ENCODE measurements at places on chromosomes 11 and 22.

DNA sequence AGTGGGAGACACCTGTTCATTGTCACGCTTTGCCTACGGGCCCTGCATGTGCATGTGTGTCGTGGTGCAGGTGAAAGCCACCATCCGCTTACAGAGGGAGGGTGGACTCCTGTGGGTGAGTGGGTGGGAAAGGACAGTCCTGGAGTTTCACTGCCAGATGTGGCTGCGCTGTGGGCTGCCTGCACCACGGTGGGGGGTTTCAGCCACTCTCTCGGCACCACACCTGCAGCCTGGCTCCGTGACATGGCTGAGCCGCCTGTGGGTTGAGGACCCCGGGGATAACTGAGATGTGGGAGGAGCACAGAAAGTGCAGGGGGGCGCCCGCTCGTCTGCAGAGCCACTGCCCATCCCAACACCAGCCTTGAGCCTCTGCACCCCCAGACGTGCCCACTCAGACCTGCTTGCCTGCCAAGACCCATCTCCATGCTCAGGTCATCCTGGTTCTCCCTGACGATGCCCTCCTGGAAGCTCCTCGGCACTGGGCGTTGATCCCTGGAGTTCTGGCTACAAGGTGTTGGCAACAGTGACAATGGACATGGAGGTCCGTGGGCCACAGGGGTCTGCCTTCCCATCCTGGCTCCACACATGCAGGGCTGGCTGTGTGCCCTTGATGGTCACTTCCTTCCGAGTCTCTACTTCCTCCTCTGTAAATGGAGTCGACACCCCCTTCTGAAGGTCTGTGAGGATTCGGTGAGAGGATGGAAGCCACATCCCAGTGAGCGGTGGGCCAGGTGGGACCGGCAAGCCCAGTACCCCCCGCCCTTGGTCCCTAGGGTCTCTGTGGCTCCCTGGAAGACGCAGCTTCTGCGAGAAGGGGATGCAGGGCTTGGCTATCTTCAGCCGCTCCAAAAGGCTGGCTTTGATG lies 1007.0 kb downstream of the BRD1 start:
- DNase-seq = no peak

GRCh38 chr11:65766535-65766934 lies 14.2 kb downstream of the AP5B1 start:
- no peak for DNase-seq

GRCh38 chr11:112302226-112302868 lies 41.7 kb upstream of the PLET1 start:
- no peak for DNase-seq

- no peak for DNase-seq
Observed at GRCh38 chr22:45996241-45997076, 19.5 kb upstream of the WNT7B start.

DNA sequence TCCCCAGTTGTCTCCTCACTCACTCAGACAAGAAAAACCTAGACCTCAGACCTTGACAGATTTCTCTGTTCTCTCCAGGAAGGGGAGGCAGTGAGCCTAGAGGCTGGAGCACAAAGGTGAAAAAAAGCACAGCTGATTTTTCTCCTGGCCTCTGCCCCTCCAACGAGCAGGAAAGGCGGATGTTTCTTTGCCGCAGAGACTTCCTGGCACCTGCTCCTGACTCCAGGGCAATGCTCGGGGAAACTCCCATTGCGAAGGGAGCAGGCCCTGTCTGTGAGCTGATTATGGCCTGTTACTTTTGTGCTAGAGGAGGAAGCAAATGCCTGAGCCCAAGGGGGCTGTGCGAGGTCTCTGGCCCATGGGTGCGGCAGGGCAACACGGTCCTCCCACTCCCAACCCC lies 25.4 kb downstream of the MS4A10 start:
- peak; percentile 18 for DNase-seq

GRCh38 chr22:49503321-49503720 lies 324.4 kb downstream of the BRD1 start:
- no peak for DNase-seq

DNA sequence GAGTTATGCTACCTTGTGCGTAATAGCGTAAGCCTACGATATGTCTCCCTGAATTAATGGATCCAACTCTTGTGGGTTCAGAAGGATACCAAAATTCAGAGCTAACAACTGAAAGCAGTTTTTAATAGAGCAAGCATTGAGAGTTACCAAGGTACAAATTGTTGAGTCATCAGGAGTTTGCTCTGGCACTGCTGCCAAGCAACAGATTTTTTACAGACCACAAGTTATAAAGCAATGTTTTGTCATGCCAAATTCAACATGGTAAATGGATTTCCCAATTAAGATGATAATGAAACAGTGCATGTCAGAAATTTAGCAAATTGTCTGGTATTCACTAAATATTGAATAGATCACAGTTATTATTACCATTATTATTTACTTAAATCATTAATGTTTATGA lies 295.6 kb downstream of the NELL1 start:
- no peak for DNase-seq
